ENCODE measurements at places on chromosomes 11 and 22. TPM values are rescaled to one million over a fixed set of nuclear protein-coding genes. Genes with fewer than 3 reads are reported as not detected.

DNA sequence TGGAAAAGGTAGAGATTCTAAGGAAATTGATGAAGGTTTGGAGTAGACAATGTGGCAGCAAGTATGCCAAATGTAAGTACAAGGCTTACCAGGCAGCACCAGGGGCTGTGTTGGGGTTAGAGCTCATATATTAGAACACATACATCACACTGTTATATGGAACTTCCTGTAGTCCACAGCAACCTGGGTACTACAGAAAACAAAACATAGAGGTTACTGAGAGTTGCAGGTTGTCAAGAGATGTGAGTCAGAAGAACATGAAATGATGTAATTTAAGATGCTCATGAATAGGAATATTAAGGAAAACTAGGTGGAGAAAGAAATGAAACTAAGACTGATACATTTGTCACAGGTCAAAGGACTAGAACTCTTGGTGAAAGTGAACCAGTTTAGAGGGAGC is 22.0 kb downstream of the FAT3 start:
- no peak for DNase-seq

Gene ACTN3
- polyA plus RNA-seq = not detected

DNA sequence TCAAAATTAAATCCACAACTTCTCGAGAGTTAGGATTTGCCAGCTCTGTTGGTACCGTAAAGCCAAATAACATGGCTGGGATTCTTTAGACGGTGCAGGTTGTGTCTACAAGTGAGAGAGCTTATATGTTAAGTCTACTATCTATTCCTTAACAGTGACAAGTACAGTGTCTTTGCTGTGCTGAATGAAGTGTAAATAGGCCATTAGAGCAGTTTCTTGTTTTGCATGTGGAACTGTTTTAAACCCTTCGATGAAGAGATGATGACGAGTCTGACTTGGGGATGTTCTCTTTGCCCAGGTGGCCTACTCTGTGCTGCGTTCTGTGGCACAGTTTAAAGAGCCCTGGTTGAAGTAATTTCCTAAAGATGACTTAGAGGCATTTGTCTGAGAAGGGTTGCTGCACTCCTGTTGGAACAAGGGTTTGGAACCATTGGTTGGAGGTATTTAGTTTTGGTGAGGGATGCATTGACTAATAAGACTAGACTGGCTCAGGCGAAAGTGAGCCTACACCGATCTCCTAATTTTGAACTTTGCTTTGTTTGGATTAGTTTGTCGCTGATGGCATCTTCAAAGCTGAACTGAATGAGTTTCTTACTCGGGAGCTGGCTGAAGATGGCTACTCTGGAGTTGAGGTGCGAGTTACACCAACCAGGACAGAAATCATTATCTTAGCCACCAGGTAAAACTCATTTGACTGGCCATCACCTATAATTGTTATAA is 988 bp downstream of the RPS3 start:
- DNase-seq = no peak

DNA sequence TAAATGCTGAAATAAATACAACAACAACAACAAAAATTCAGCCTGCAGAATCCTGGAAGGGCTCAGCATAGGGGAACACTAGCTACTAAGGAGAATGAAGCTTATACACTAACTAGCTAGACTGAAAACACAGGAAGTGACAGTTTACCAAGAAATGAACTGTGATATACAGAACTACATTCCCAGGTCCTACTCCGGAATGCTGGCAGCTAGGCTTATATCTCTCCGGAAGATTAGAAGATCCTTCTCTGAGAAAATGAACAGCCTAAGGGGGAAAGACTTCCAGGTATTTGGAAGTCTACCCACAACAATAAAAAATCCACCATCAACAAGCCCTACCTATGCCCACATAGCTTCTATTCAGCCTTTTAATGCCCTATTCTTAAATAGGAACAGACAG is 31.0 kb downstream of the CCDC34 start:
- DNase-seq = no peak

DNA sequence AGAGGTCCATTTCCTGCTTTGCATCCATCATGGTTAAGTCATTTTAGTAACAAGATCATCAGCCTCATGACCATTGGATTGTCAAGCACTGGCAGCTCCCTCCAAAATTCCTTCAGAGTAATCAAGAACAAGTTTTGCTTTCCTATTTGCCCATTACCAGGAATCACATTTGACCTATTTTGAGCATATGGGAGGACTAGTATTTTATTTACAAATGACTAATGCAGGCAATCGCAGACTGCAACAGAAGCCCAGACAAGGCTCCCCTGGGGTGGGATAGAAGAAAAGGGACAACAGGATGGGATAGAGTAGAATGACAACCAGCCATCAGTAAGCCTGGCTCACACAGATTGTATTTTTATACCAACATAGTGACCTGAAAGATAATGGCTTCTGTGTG is 9.1 kb downstream of the MMP10 start:
- DNase-seq = no peak

Gene LRRC56
- polyA plus RNA-seq = 1.5 TPM

GRCh38 chr11:77130763-77131513 is 2.9 kb downstream of the MYO7A start:
- DNase-seq = no peak

GRCh38 chr11:19525276-19525675 is 187.4 kb upstream of the NAV2 start:
- DNase-seq = no peak

Gene BAD
- polyA plus RNA-seq = 85.3 TPM

- no peak for DNase-seq
Measured at GRCh38 chr11:78812513-78813293, 238.0 kb upstream of the NARS2 start.

DNA sequence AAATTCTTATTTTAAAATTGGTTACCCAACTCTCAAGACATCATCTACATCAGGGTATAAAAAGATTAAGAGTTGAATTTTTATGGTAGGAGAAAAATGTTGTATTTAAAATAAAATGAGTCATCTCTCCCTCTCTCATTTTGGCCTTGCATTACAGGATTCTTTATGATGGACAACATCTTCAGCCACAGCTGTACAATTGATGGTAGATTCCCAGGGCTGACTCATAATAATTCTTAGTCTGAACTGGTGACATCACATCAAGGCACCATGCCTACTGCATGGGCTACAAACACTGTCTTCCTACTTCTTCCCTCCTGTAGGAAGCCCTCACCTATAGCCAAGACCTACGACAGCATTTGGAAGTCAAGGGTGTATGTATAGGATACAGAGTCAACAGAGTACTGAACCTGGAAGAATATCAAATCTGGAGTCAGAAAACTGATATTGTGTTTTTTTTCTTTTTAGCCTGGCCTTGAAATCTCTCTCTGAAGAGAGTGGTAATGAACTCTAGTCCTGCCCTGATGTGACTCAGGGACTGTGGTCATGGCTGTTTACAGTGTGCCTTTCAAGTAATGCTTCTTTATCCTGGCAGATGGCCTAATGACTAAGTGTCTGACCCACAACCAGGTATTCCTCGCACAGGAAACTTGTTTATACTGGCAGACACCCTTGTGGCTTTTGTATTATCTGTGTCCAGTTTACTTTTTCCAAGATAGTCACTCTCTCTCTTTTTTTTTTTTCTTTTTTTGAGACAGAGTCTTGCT is 32.5 kb downstream of the MRGPRX2 start:
- DNase-seq = peak; percentile 4

DNA sequence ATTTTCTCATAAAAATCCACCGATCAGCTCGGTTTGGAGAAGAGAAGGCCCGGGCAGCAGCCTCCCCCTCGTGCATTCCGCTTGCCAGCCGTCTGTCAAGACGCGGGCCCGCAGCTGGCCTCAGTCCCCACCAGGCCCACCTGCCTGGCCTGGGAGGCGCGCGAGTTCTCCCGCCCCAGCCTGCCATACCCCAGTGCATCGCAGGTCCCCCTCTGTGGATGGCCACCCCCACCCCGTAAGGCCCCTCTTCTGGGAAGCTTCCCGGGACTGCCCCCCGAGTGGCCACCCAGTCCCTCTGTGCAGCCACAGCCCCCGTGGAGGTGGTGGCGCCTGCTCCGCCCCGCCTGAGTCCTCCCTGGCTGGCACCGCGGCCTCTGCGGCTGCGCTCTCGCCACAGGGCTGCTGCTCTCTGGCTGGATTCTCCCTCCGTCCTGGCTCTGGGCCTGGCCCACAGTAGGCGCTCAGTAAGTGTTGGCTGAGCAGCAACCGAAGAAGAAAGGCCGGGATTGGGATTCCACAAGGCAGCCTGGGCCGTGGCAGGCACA is 74.0 kb upstream of the TCF20 start:
- no peak for DNase-seq

Gene MRGPRX3
- not detected for polyA plus RNA-seq

- DNase-seq = no peak
Measured at GRCh38 chr11:93571612-93572011, 28.4 kb upstream of the SMCO4 start.

Gene ARL2
- polyA plus RNA-seq = 117 TPM

DNA sequence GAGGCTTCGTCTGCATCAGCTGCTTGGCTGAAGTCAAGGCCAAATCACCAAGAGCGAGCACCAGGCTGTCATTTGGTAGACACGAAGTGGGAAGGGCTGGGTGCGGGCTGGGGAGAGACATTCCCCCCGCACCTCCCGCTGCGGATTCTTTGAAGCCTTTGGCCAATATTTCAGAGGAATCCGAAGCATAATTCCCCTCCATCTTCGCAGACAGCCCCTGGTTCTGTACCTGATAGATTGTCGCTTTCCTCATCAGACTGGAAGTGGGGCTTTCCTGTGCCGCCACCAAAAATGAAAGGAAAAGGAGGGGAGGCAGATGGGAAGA is 15.3 kb downstream of the BLID start:
- DNase-seq = no peak

DNA sequence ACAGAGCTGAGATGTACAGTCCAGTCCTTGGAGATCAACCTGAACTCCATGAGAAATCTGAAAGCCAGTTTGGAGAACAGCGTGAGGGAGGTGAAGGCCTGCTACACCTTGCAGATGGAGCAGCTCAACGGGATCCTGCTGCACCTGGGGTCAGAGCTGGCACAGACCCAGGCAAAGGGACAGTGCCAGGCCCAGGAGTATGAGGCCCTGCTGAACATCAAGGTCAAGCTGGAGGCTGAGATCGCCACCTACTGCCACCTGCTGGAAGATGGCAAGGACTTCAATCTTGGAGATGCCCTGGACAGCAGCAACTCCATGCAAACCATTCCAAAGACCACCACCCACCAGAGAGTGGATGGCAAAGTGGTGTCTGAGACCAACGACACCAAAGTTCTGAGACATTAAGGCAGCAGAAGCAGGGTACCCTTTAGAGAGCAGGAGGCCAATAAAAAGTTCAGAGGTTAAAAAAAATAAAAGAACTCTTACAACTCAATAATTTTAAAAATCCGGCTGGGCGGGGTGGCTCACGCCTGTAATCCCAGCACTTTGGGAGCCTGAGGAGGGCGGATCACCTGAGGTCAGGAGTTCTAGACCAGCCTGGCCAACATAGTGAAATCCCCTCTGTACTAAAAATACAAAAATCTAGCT is 69.9 kb upstream of the RTL6 start:
- no peak for DNase-seq

Gene CABP7
- 0.02 TPM for polyA plus RNA-seq

Gene UBQLNL
- 0.31 TPM for polyA plus RNA-seq

Gene TXN2
- 192 TPM for polyA plus RNA-seq

GRCh38 chr11:119178166-119178680 is 7.1 kb upstream of the NHERF4 start:
- no peak for DNase-seq

- no peak for DNase-seq
Measured at GRCh38 chr11:6365659-6366058, 24.6 kb upstream of the SMPD1 start.

Gene SLC6A5
- not detected for polyA plus RNA-seq

GRCh38 chr11:97398246-97398645 is 1008.4 kb downstream of the JRKL start:
- no peak for DNase-seq

- no peak for DNase-seq
Measured at GRCh38 chr11:121780971-121781370, 328.2 kb upstream of the SORL1-AS1 start.

GRCh38 chr22:26838471-26838825 is 181.1 kb downstream of the MIAT start:
- no peak for DNase-seq

GRCh38 chr22:39309881-39310714 is 9.3 kb downstream of the RPL3 start:
- no peak for DNase-seq

DNA sequence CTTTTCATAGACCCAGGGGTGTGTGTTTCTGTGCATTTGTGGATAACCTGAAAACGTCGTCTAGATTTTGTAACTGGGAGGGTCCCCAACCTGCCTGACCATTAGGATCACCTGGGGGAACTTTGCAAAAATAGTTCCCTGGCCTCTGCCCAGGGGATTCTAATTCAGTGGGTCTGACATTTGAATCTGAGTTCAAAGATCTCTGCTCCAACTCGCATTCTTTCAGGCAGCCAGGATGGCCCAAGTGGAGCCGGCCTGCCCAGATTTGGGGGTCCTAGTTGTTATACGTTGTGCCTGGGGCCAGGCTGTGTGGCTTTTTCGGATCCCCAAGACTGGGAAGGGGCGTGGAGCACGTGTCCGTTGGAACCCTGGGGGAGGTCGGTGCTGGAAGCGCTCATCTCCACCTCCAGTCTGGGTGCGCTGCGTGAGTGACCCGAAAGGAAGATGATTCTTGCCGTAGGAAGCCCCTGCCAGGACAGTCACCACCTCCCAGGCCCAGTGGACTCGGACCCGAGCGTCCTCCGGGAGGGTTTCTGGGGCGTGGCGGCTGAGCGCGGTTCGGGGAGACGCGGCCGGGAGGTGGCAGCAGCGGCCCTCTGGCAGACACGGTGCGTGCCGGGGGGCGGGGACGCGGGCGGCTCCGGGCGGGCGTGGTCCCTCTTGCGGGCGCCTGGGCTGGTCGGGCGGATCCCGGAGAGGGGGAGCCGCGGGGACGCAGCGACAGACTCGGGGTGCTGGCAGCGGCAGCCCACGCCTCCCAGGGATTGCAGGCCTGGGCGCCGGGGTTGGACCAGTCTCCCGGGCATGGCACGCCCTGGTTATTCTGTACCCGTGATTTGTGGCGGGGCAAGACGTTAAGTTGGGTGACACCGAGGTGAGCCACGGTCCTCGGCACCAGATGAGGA is 29.2 kb upstream of the PLET1 start:
- DNase-seq = no peak

Measured in BJ (cell line).